ENCODE measurements at places on chromosomes 11 and 22.

DNA sequence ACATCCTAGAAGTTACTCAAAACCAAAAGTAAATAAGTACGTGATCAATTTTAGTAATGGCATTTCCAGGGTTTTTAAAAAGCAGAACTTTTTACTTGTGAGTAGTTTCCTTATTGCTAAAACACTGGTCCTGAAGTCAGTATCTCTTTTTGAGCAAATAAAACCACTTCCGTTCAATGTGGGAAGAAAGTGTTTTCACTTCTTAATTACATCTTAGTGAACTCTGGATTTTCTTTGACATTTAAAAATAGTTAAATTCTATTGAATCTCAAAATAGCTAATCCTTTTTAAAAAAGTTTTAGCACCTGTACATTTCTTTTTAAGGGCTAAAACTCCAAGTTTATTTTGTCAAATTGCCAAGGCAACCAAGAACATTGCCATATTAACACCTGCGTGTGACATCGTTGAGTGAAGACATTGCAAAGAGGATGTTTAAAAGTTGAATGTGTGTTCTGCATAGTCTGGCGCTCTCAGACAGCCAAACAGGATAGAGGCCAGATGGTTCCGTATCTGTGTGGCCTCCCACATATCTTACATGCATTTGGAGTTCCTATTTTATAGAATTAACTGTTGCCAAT is 17.2 kb upstream of the OR5B21 start:
- H3K4me1 ChIP-seq = peaks cover 3% of the 10 kb centered on the region
- no peak overlapping the region for H3K27ac ChIP-seq
- H3K4me3 ChIP-seq = no peak overlapping the region
- H3K27me3 ChIP-seq = no peaks in the 10 kb centered on the region
- H3K36me3 ChIP-seq = no peaks in the 10 kb centered on the region

DNA sequence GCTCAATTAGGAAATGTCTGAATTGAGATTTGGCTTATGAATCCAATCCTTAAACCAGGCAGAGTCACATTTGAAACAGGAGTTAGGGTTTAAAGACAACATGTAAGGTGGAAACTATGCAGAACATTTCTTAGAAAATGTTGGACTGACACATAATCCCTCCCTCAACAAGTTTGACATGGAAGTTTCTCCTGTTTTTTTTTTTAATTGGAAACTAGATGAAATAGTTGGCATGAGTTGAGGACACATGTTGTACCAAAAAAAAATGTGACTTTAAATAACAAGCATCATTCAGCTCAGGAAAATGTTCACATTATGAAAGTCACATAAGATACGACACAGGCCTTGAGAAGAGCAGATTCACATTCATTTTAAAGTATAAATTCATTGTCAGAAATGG is 154.9 kb upstream of the DDI1 start:
- no peaks in the 10 kb centered on the region for H3K36me3 ChIP-seq
- no peak for DNase-seq
- no peaks in the 10 kb centered on the region for H3K4me1 ChIP-seq
- H3K27ac ChIP-seq = no peak overlapping the region
- no peaks in the 10 kb centered on the region for H3K27me3 ChIP-seq
- H3K4me3 ChIP-seq = no peak overlapping the region

DNA sequence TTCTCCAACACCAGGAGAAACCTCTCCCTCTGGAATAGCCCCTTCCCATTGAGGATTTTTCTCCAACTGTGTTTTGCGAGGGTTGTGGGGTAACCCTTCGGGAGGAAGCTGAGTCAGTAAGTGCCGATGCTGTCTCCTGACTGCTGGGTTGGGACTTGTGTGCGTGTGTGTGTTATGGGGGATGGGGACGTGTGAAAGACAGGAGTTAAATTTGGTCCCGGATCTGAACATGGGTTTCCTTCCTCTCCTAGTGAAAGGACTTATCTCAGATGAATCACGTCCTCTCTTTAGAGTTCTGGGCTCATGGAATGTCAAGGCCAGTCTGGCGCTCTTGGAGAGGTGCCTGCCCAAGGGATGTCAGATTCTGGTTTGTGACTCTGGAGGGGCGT is 33.3 kb downstream of the KIAA1671 start:
- H3K36me3 ChIP-seq = no peaks in the 10 kb centered on the region
- no peaks in the 10 kb centered on the region for H3K27me3 ChIP-seq
- H3K4me3 ChIP-seq = no peak overlapping the region
- H3K27ac ChIP-seq = peak overlapping the region; percentile 61
- H3K4me1 ChIP-seq = no peaks in the 10 kb centered on the region

- peak overlapping the region; percentile 90 for H3K27ac ChIP-seq
- no peak for DNase-seq
- no peaks in the 10 kb centered on the region for H3K36me3 ChIP-seq
- H3K4me3 ChIP-seq = no peak overlapping the region
- peaks cover 37% of the 10 kb centered on the region for H3K4me1 ChIP-seq
- no peaks in the 10 kb centered on the region for H3K27me3 ChIP-seq
Measured at GRCh38 chr11:76654980-76655379, 15.6 kb downstream of the LRRC32 start.

DNA sequence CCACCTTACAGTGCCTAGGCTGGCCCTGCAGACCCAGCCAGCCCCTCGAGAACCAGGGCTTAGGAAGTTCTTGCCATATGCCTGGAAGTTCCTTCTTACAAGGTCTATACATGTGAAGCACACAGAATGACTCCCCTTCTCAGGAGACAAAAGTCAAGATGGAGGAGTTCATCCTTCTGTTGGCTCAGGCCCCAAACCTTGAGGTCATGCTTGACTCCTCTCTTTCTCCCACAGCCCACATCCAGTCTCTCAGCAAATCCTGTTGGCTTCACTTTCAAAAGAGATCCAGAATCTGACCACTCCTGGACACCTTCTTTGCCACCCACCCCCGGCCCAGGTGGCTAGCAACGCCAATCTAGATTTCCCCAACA is 1.7 kb upstream of the CD248 start:
- DNase-seq = no peak
- no peaks in the 10 kb centered on the region for H3K36me3 ChIP-seq
- H3K4me1 ChIP-seq = peaks cover 23% of the 10 kb centered on the region
- peak overlapping the region; percentile 97 for H3K27ac ChIP-seq
- H3K27me3 ChIP-seq = no peaks in the 10 kb centered on the region
- H3K4me3 ChIP-seq = no peak overlapping the region

DNA sequence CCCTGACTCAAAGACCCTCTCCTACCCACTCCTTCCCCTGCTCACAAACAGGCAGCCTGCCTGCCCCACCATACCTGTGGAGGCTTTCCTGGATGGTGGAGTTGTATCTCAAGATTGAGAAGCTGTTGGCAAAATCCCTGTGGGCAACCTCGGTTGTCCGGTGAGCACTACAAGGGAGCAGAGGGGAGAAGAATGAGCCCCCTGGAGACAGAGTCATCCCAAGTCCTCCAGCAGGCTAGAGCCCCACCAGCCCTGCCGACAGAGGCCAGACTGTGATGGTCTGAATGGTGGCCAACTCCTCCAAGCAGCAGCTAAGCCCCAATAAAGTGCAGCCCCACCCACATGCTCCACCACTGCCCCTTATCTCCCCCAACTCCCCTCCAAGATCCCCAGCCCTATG is 17.5 kb downstream of the TMPRSS13 start:
- no peak overlapping the region for H3K4me3 ChIP-seq
- DNase-seq = no peak
- H3K27ac ChIP-seq = no peak overlapping the region
- H3K36me3 ChIP-seq = no peaks in the 10 kb centered on the region
- H3K4me1 ChIP-seq = peaks cover 28% of the 10 kb centered on the region

GRCh38 chr11:118435290-118435892 is 901 bp upstream of the KMT2A start:
- DNase-seq = peak; percentile 64
- H3K4me1 ChIP-seq = peaks cover 10% of the 10 kb centered on the region
- H3K27ac ChIP-seq = peak overlapping the region; percentile 61
- H3K36me3 ChIP-seq = no peaks in the 10 kb centered on the region

- peak overlapping the region; percentile 6 for H3K27ac ChIP-seq
- no peaks in the 10 kb centered on the region for H3K36me3 ChIP-seq
- H3K27me3 ChIP-seq = no peaks in the 10 kb centered on the region
- H3K4me1 ChIP-seq = peaks cover 4% of the 10 kb centered on the region
- peak; percentile 20 for DNase-seq
Measured at GRCh38 chr11:79173615-79174014, 267.2 kb downstream of the TENM4 start.

- H3K36me3 ChIP-seq = no peaks in the 10 kb centered on the region
- DNase-seq = peak; percentile 83
- no peak overlapping the region for H3K27ac ChIP-seq
- no peaks in the 10 kb centered on the region for H3K27me3 ChIP-seq
- peaks cover 38% of the 10 kb centered on the region for H3K4me1 ChIP-seq
- no peak overlapping the region for H3K4me3 ChIP-seq
Measured at GRCh38 chr22:37498289-37498909, 12.2 kb upstream of the MFNG start.

- DNase-seq = peak; percentile 87
- H3K27ac ChIP-seq = peak overlapping the region; percentile 74
- peaks cover 27% of the 10 kb centered on the region for H3K4me1 ChIP-seq
- H3K27me3 ChIP-seq = peaks cover 29% of the 10 kb centered on the region
- H3K36me3 ChIP-seq = no peaks in the 10 kb centered on the region
- peak overlapping the region; percentile 26 for H3K4me3 ChIP-seq
Measured at GRCh38 chr11:119339589-119340334, 921 bp downstream of the C1QTNF5 start.

DNA sequence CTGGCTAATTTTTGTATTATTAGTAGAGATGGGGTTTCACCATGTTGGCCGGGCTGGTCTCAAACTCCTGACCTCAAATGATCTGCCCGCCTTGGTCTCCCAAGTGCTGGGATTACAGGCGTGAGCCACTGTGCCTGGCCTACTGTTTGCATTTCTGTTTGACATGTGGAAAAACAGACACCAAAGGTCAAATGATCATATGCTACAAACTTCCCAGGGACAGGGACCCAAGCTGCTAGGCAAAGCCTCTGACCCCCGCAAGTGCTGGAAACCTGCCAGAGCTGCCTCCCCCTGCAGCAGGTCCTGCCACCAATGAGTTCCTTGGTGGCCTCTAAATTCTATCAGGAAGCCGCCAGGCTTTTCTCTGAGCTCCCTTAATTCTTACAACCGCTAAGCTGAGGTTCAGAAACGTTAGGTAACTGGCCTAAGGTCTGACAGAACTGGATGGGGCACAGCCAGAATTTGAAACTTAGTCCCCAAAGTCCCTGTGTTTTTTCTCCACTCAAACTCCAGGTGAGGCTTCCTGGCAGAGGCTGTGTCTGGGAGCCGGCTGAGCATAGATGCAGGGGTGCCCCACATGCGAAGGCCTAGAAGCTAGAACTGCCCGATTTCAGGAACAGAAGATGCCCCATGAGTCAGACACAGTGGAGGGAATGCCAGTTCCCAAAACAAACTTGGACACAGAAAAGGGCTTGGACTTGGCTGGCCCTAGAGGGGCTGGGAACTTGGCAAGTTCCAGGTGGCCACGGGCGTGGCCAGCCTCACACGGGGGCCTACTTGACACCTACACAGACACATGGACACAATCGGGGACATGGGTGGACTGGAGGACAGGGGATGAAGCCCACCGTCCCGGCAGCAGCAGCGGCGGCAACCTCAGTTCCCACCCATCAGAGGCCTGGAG is 7.4 kb downstream of the CSNK1E start:
- H3K27ac ChIP-seq = peak overlapping the region; percentile 9
- peak; percentile 47 for DNase-seq
- no peaks in the 10 kb centered on the region for H3K36me3 ChIP-seq
- H3K4me3 ChIP-seq = no peak overlapping the region

DNA sequence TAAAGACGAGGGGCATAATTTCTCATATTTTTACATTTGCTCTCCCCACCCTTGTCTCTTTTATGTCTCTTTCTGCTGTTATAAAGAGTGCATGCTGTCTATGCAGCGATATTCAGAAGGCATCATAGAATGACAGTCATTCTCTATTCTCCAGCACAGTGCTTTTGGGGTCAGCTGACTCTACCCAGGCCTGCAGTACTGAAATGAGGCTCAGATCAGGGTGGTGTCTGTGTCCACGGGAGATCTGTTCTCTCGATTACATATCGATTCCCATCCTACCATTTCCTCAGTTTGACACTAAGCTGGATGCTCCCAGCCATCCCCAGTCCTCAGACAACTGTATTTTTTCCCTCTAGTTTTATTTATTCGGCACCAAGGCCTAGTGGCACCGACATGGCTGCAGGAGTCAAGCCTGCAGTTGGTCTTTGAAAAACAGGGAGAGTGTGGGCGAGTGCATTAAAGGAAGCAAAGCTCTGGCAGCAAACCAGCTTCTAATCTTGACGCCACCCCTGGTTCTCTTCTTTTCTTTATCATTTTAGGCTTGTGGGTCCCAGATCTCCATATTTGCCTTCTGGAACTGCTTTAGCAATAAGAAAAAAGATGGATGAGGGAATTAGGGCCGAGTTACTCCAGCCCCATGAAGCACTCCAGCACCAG is 71.6 kb upstream of the PICALM start:
- no peaks in the 10 kb centered on the region for H3K27me3 ChIP-seq
- H3K36me3 ChIP-seq = no peaks in the 10 kb centered on the region
- H3K4me3 ChIP-seq = no peak overlapping the region
- peaks cover 11% of the 10 kb centered on the region for H3K4me1 ChIP-seq

DNA sequence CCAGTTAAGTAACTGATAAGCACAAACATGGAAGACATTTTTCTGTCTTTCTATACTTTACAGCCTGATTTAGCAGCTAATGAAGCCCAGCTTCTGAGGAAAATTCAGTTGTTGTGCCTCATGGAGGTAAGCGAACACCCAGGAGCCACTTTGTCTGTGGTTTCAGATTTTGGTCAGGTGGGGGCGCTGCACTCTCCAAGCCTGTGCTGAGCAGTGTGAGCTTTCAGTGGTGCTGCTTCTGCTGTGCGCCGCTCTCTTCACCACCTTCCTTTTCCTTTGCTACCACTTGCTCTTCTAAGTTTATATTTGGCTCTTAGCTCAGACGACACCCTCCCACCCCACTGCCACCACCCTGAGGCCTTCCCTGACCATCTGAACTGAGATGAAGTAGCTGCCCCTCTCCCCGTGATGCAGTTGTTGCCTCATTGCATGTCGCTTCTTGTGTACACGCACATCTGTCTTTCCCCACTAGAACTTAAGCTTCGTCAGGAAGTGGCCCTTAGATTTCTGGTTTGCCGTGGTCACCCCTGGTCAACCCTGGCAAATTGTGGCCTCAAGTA is 14.0 kb downstream of the PSMD13 start:
- peak; percentile 67 for DNase-seq
- no peaks in the 10 kb centered on the region for H3K4me1 ChIP-seq
- no peak overlapping the region for H3K4me3 ChIP-seq
- H3K27me3 ChIP-seq = no peaks in the 10 kb centered on the region

- no peaks in the 10 kb centered on the region for H3K27me3 ChIP-seq
- no peak overlapping the region for H3K27ac ChIP-seq
- no peak overlapping the region for H3K4me3 ChIP-seq
- no peaks in the 10 kb centered on the region for H3K36me3 ChIP-seq
- no peak for DNase-seq
Measured at GRCh38 chr11:103844327-103845215, 191.9 kb upstream of the DDI1 start.

DNA sequence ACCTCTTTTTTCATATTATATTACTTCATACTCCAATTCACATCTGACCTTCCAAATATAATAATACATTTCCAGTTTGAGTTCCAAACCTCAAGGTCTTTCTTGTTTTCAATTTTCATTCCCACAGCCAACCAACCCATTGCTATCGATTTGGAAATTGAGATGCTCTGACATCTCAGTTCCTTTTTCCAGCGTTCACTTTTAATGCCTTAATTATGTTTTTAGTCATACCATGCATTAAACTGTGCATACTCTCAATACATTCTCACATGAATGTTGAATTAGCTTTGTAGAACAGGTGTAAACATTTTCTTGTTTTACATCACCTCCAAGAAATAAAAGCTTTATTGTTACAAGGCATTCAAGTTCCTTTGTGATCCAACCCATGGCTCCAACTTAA is 294.2 kb upstream of the ANO3 start:
- H3K4me3 ChIP-seq = no peak overlapping the region
- H3K4me1 ChIP-seq = no peaks in the 10 kb centered on the region
- H3K27me3 ChIP-seq = no peaks in the 10 kb centered on the region
- H3K27ac ChIP-seq = no peak overlapping the region
- no peak for DNase-seq
- no peaks in the 10 kb centered on the region for H3K36me3 ChIP-seq
